ENCODE measurements at places on chromosomes 7 and 10.

DNA sequence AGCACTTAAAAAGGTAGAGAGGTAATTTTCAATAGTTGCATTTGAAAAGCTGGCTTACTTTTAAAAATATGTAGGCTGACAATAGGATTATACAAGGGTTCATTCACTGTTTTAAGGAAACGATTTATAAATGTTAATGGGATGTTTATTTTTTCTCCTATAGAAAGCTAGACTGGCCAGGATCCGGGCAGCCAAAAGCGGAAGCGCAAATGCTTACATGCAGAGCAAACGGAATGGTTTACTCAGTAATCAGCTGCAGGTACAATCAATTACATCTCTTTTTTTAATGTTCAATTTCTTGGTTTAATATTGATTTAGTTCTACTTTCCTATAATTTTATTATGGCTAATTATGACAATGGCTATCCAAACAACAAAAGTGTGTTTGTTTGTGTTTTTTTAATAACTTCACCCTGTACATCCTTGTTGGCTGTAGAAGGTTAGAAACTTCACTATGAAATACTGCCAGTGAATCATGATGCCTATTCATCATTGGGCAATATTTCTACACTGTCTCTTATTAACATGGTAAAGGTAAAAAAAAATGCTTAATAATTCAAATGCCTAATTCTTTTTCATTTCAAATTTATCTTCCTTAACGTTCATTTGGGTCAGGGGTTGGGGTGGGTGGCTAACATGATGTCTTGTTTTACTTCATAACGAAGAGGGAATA is 116.4 kb downstream of the TSPAN12 start:
- DNase-seq: no peak

DNA sequence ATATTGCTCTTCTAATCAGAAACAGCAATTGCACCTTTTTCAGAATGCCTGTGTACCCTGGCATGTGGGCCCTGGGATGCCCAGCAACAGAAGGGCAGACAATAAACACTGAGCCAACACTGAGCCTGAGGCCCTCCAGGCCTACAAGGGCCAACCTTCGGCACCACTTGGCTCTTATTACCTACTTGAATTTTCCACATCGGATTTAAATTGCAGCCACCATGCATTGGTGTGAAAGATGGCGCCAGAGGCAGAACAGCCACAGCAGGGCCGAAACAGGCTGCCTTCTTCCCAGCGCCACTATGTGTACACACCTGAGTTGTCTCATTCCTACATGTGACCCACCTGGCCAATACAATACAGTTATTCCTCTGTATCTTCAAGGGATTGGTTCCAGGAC is 51.4 kb upstream of the EZH2 start:
- DNase-seq: no peak

GRCh38 chr10:43846968-43847367 is 198.3 kb upstream of the ZNF32 start:
- DNase-seq: no peak

DNA sequence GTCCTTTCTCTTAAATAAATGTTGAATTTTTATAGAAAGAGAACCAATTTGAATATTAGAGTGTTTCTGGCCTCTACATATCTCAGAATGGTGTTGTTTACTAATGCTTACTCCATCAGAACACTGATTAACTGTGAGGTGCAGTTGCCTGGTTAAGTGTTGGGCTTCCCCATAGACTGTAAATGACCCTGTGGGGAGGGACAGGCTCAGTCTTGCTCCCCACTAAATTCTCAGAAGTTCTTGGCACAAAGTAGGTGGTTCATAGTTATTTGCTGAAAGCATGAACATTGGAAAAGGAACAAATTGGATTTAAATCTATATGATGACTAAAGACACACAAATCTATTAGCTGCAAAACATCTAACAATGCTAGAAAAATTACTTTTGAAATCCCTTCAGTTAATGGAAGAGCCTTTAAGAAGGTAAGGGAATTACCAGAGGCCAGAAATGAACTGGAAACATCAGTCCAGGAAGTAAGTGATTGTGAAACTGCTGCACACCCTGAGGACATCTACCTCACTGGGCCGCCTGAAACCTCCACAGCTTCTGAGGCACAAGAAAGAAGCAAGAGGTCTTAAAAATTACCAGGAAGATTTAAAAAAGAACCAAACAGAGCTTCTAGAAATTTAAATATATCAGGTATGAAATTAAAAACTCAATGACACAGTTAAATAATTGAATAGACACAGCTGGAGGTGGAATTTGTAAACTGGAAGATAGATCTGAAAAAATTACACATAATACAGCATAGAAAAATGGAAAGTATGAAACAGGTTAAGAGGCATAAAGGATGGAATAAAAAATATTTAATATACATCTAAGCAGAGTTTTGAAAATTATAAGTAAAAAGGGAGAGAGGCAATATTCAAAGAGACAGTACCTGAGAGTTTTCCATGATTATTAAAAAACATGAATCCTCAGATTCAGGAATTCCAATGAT is 17.8 kb upstream of the COMTD1 start:
- no peak for DNase-seq

DNA sequence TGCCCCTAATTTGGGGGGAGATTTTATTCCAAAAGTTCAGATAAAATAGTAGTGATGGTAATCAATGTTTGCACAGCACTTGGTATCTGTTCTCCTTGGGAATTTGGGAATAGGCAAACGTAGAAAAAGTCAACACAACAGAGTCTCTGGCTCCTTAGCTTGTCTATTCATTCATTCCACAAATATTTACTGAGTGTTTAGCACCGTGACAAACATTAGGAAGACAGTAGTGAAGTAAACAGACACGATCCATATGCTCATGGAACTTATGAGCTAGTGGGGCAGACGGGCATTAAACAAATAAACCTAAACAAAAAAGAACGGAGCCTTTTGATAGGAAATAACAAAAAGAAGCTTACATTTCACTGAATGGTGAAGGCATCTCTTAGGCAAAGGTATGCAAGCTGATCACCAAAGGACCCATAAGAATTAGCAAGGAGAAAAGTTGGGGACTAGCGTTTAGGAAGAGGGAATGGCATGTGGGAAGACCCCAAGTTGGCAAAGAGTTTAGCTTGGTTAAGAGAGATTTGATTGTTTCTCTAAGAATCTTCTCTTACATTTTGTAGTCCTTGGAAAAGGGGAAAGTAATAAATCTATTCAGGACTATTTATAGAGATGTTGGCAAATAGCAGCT is 243.9 kb upstream of the NPY start:
- no peak for DNase-seq

DNA sequence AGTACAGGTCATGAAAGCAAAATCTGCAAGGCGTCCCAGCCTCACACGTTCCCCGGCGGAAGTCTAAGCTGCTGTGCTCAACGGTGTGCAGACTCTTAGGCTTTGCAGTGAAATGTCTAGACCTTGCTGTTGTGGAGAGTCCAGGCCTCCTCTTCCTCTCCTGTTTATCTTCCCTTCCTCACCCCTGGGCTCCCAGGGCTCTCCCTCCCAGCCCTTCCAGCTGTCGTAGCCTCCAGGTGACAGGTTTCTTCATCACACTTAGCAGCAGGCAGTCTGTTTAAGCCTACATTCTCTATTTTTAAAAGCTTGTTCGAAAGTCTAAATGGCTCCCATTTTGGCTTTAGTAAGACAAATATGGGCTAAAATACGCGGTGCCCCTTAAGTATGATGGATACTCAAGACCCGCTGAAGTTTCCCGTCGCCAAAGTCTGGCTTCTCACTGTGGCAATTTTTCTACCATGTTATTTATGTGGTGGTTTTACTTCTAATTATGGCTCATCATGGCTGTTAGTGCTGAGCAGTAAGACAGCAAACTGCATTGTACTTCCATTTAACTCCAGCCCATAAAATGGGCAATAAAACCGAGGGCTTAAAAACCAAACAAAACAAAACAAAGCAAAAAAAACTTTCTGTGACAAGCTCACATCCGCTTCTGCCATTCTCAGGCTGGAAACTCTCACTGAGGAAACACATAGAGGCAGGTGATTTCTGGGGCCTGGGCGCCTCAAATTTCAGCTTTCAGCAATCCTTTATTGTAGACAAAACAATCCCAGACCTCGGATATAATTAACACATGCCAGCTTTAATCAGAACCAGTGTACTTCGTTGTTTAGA is 243.2 kb downstream of the SNX10 start:
- DNase-seq: peak; percentile 34

DNA sequence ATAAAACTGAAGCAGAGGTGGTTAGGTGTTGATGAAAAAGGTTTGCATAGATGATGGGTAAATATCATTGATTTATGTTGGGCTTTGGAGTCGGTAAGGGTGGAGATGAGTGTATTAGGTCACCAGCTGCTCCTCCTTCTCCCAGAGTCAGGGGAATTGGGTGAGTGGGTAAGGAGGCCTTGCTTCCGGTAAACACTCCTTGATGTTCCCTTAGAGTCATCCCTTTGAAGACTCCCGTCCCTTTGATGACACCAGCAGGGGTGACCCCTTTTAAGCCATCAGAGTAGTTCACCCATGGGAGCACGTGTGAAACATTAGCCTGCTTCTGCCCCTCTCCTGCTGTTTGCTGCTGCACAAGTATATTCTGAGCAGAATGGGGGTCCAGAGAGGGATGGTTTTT is 92.2 kb upstream of the DKK1 start:
- no peak for DNase-seq

GRCh38 chr7:104931181-104931781 is 82.7 kb upstream of the KMT2E start:
- no peak for DNase-seq

GRCh38 chr7:30068117-30068516 is 39.9 kb downstream of the PLEKHA8 start:
- no peak for DNase-seq

- no peak for DNase-seq
Measured at GRCh38 chr7:54015251-54015650, 526.9 kb upstream of the VSTM2A start.

DNA sequence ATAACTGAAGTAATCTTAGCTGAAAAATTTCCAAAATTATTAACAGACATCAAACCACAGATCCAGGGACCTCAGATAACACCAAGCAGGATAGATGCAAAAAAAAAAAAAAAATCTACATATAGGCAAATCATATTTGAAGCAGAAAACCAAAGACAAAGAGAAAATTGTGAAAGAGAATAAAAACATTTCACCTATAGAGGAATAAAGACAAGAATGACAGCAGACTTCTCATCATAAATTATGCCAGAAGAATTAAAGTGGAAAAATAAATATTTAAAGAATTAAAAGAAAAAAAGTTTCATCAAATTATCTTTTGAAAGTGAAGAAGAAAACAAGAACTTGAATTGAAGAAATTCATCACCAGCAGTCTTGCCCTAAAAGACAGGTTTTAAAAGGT is 467.5 kb downstream of the GPAM start:
- DNase-seq: no peak

DNA sequence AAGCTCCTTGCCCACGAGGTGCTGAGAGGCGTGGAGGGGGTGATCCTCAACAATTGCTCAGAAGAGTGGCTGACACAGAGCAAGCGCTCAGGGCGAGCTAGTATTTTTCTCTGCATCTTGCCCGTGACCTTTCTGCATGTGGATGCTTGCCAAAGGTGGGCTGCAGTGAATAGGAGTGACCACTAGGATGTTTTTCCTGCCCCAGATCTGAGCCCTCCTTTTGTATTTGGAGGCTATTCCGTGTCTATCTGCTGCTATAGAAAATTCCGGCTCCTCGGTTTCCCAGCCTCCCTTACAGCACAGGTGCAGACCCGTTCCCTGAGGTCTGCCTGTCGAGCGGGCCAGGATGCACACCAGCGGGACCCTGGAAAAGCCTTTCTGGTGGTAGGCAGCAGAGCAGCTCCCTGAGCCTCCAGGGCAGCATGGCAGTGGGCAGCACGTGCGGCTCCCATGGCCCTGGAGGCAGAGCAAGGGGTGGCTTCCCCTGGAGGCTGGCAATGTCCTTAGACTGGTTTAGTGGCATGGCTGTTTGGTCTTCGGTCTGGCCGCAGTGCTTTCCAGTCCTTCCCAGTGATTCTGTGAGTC is 145.1 kb upstream of the PCBD1 start:
- no peak for DNase-seq

- DNase-seq: no peak
Measured at GRCh38 chr7:17532861-17533404, 234.5 kb downstream of the AHR start.

DNA sequence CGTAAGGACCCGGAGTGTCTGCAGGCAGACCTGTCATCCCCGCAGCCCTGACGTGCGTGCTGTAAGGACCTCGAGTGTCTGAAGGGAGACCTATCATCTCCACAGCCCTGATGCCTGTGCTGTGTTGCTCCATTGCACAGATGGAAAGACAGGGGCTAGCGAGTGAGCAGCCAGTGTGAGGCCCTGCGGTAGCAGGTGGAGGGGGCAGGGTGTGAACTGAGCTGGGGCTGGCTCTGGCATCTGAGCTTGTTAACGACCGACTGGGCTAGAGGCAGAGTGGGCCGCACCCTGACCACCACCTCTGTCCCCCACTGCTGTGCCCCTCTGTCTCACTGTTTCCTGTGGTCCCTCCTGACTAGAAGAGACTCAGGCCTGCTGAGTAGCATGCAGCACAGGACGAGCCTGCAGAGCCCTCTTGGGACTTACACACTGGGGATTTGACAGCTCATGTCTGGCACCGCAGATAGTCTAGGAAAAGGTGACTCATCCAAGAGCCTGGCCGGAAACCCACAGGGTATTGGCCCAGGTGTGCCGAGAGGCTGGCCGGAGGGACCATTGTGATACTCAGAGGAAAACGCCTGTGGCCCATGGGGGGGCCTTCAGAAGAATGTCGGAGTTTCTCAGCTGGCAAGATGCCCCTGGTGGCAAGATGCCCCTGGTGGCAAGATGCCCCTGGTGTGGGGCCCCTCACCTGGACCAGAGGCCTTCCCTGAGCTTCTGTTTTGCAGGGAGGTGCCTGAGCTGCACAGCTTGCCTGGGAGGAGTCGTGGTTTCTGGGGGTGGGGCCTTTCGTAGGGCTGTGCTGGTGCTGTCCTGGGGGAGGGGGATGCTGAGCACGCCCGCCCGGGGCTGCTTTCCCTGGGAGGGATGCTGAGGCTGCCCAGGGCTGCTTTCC is 34.3 kb downstream of the INPP5A start:
- no peak for DNase-seq

GRCh38 chr10:105844676-105845570 is 1203.8 kb downstream of the SORCS3 start:
- DNase-seq: no peak

DNA sequence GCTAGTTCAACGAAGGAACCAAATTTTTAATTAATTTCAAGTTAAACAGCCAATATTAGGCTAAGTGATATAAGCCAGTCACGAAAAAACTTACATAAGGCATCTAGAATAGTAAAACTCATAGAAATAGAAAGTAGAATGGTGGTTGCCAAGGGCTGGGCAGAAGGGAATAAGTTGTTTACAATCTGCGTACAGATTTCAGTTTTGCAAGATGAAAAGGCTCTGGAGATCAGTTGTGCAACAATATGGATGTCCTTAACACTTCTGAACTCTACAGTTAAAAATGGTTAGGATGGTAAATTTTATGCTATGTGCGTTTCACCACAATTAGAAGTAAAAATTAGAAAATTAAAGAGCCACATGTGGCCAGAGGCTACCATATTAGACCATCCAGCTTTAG is 13.3 kb downstream of the SCRN1 start:
- no peak for DNase-seq

- no peak for DNase-seq
Measured at GRCh38 chr10:75632805-75633462, 201.5 kb downstream of the LRMDA start.
